NCI-H1694 treated with DMSO at 0.1 percent for 48 hours (cell line): ENCODE measurements at places on chromosomes 13 and 19.

GRCh38 chr13:36870050-36870692 lies 49.9 kb downstream of the SMAD9 start:
- DNase-seq = no peak

DNA sequence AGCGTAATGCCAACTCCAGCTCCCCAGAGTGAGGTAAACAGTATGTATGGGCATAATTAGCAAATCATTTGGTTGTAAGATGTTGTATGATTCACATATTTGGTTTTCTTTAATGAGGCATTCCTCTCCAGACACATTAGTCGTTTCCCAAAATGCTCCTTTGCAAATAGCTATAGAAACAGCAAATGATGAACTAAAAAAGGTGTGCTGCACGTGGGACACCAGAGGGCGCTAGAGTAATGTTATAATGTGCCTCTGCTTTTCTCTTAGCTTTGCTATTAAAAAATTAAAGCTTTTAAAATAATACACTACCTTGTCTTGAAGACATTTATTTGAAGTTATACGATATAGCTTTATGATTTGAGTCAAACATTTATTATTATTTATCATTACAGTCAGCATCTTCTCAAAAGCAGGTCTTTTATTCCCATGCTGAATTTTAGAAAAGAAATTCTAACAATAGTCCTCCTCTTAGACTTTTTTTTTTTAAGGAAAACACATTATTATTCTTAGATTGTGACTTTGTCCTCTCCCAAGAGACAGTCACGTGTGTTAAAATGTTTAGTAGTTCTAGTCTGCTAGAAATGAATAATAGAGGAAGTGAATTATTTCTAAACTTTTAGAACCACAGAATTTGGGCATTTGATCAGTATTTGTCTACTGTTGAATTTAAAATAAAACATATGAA lies 121.6 kb upstream of the FRY start:
- DNase-seq = peak; percentile 43

DNA sequence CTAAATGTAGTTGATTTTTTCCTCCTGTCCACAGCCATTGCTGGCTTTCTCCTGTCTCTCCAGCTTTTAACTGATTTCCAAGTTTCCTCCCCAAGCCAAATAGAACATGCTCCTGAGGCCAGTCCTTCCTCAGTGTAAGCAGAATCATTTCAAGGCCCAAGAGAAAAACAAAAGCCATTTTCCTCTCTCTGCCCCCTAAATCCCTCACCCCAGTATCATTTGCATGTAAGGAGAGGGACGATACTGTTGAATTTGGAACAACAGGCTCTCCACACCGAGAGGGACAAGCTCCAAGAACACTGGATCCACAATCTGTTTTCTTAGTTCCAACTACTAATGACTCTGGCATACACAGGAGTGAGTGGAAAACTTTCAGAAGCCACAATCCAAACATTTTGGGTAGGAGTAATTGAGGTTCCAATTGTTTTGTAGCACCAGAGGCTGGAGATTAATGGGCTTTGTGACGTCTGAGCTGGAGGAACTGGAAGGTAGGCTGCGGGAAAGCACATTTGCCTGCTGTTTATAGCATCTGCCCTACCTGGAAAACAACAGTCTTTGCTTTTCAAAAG lies 156.8 kb downstream of the FLT1 start:
- DNase-seq = no peak

- peak; percentile 53 for DNase-seq
Measured at GRCh38 chr19:12965017-12965811, 4.2 kb upstream of the DAND5 start.

GRCh38 chr19:50897612-50898011 lies 13.6 kb downstream of the KLK4 start:
- DNase-seq = no peak

DNA sequence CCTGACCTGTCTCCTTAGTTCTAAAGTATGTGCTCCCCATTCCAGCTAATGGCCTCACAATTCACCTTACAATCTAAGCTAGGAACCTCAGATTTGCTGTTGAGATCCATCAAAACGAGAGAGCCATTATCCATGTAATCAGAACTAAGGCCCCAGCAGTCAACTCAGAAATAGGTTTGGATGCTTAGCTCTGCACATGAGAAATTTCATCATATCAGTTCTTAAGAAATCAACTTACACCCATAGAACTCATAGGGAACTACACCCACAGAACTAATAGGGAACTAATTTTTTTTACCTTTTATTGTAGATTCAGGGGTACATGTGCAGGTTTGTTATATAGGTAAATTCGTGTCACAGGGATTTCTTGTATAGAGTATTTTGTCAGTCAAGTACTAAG lies 28.7 kb downstream of the CYSLTR2 start:
- no peak for DNase-seq

GRCh38 chr13:111117961-111118360 lies 2.9 kb downstream of the ARHGEF7 start:
- no peak for DNase-seq

GRCh38 chr13:60267498-60268202 lies 103.9 kb upstream of the DIAPH3 start:
- no peak for DNase-seq

- no peak for DNase-seq
Measured at GRCh38 chr13:41709511-41709910, 251.4 kb downstream of the VWA8 start.

DNA sequence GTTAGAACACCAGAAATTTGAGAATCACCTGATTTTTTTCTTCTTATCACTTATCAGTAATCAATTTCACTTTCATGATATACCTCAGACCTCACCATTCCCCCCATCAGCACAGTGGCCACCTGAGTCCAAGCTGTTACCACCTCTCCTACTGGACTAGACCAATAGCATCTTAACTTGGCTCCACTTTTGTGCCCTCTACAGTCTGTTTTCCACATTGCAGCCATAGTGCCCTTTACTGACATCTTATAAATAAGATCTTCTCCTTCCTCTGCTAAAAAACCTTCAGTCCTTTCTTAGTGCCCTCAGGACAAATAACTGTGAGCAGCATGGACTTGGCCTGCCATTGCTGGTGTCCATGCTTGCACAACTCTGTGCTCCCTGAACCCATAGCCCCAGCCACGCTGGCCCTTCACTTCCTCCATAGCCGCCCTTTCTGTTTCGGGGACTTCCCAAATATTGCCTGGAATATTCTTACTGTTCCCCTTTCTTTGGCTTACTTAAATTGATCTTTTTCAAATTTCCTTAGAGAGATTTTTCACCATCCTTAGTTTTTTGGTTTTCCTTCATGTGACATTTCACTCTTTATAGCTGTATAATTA lies 380.8 kb downstream of the LMO7 start:
- no peak for DNase-seq

DNA sequence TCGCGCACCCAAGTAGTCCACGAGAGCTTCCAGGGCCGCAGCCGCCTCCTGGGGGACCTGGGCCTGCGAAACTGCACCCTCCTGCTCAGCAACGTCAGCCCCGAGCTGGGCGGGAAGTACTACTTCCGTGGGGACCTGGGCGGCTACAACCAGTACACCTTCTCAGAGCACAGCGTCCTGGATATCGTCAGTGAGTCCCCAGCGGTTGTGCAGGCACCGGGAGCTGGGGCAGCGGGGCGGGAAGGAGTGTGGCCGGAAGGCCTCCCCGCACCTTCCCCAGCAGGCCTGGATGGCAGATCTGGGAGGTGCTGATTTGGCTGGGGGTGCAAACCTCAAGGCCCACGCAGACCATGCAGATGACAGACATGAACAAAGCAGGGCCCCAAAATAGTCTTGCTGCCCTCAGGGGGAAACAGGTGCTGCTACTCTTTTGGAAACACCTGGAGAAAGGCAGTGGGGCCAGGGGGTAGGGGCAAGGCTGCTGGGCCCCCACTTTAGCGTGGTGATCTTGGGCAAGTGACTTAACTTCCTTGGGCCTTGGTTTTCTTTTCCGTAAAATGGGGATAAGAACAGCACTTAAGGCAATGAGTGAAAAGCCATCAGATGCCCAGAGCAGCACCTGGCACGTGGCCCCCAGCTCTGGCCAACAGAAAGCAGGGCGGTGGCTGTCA lies 4.0 kb downstream of the MAG start:
- DNase-seq = no peak

GRCh38 chr19:30402436-30403202 lies 30.4 kb downstream of the ZNF536 start:
- no peak for DNase-seq

GRCh38 chr13:42766016-42766415 lies 15.4 kb upstream of the FAM216B start:
- DNase-seq = no peak

DNA sequence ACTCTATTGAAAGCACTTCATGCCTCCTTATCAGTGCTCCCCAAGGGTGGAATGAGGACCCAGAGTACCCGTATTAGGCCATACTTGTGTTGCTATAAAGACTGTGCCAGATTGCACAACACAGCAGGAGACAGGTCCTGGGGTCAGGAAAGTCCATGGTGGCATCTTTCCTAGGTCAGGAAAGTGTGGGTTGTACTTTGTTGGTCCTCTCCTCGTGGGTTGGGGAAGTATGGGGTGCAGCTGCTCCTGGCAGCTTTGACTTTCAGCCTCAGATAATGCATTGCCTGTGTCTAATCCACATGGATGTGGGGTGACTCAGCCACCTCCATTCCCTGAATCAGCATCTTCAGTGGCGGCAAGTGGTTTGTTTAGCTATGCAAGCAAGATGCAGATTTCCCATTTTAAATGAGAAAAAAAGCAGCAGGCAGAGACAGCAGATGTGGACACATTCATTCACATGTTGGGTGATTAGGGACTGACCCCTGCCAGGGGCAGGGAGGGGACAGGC lies 8.4 kb upstream of the CYP2B6 start:
- DNase-seq = no peak

DNA sequence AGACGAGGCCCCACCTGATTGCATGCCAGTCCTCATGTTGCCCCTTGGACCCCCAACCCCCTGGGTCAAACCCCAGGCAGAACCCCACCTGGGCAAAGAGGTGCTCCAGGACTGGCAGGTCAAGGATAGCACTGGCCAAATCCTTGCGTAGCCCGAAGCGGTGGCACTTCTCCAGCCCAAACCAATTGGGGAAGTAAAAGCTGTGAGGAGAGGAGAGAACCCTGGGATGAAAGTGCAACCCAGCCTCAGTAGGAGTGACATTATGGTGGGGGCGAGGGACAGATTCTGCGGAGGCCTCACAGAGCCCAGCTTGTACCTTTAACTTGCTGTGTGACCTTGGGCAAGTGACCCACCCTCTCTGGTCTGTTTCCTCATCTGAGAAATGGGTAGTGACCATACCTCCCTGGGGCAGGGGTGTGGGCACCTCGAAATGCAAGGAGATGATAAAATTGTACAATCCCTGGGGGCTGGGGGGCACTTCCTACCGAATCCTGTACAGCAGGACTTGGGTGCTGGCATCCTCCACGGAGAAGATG lies 4.4 kb downstream of the JAK3 start:
- no peak for DNase-seq

- peak; percentile 69 for DNase-seq
Measured at GRCh38 chr13:23656637-23657371, 86.6 kb downstream of the TNFRSF19 start.

- no peak for DNase-seq
Measured at GRCh38 chr19:41405776-41406175, 8.2 kb downstream of the BCKDHA start.

DNA sequence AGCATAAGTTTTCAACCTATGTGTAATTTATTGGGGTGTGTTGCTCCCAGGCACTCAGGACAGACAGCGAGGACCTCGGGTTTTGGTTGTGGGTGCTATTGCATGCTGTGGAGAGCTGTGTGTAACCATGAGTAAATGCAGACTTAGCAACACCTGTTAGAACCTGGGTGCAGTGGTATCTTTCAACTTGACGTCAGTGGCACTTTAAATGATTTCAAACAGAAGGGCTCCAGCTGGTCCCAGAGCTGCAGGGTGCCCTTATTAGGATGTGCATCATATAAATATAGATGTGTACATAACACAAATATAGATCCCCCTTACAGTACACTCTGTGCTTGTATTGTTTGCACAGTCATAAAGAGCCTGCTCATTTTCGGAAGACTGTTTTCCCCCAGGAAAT lies 228.3 kb upstream of the IRS2 start:
- DNase-seq = no peak

- DNase-seq = no peak
Measured at GRCh38 chr19:14545716-14546082, 16.3 kb downstream of the TECR start.

GRCh38 chr13:51673165-51673564 lies 88.9 kb downstream of the WDFY2 start:
- no peak for DNase-seq

DNA sequence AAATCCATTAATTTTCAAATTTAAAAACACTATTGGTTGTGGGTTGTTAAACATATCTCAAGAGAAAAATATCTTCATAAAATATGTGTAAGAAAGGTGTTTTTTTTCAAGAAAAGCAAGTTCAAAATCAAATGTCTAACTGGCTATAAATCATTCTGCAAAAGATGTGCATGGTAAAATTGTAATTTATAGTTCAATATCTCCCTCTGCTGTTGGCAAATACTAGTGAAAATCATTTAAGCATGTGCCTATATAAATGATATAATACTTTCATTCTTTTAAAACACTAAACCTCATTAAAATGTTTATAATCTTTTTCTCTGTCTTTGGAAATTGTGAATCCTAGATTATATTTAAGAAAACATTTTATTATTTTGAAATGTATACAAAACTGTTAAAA lies 17.2 kb upstream of the SLITRK6 start:
- DNase-seq = no peak

DNA sequence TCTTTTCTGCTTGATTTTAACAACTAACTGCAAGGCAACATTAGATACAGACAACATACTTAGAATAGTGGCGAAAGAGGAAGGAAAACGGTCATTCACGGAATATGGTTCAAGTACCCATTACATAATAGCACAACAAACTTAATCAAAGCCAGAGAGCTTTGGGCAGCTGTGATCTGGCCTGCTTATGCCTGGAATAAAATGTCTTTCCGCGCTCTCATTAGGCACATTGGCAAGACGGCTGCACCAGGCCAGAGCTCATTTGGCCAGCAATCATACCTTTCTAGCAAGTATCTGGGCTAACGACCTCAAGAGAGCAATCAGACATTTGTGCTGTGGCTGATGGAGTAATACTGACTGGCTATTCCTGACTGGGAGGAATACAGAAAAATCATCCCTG lies 112.8 kb downstream of the NALCN start:
- DNase-seq = no peak

- no peak for DNase-seq
Measured at GRCh38 chr13:41455725-41456419, 1.5 kb upstream of the RGCC start.

DNA sequence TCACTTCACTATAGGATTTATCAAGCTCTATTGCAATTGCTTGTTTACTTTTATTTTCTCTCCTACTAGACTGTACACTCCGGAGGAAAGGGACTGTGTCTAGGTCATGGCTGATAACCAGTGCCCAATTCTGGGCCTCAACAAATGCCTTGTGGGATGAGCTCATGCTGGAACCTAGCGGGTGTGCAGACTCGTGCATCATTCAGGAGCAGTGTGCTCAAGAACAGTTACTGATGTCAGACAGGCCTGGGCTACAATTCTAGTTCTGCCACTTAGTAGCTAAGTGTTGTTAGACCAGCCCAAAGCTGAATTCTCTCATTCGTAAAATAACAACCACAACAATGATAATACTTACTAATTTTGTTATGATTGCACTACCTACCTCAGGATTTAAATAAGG lies 95.4 kb downstream of the CYSLTR2 start:
- no peak for DNase-seq
